GM23248 (cell line): ENCODE measurements at places on chromosomes 3 and 15.
A peak's percentile ranks its signal among the peaks of the same experiment; 100 is the strongest.

DNA sequence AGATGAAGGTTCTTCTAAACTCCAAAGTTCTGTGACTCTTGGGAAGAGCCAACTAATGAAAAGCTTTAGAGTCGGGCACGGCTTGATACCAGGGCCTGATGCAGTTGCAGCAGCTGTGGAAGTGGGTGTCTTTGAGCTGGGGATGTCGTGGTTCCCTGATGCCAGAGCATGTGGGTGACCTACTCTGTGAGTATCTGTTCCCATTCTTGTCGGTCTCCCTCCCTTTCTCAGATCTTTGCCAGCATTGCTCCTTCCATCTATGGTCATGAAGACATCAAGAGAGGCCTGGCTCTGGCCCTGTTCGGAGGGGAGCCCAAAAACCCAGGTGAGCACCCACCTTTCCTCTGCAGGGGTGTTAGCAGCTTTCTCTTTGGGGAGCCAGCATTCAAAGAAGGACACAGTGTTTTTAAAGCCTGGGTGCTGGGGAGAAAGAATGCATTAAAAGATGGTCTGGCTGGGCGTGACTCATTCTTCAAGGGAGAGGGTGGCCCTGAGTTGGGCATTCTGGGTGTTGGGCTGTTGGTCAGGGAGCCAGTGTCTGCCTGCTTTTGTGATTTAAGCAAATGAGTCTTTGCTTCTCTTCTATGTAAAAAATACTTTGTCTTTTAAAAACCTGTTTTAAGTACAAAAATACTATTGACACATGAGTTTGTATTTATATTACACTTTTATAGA lies 13.2 kb upstream of the PODXL2 start:
- DNase-seq: peak; percentile 53

- no peak for DNase-seq
Observed at GRCh38 chr3:143771939-143772338, 76.3 kb downstream of the SLC9A9 start.

DNA sequence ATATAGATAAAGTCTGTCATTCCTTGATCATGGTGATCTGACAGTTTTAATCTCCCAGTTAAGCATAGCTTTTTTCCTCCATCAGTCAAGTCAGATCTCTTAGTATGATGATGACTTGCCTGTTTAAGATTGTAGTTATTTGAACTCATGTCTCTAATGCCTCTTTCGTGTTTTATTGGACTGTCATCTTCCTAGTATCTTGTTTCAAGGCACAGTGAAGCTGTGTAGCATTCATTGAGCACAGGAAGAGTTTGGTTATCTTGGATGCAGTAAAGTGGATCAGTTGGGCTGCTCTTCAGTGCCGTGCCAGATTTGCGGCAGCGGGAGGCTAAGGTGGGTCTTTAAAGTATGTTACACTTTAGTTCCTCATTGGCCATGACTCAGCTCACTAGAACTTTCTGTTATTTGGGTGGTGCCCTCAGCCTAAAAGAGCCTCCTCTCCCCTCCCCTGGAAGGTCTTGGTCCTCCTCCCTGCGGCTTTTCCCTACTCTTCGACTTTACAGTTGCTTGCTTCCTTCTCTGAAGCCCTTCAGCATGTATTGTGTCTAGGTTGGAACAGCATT lies 45.7 kb upstream of the SKOR1 start:
- no peak for DNase-seq

GRCh38 chr3:71583566-71584393 lies at the start of gene FOXP1:
TSS of gene FOXP1 (minus strand) at chr3:71583728. CDS start at chr3:71198381, 385,347 bp downstream.
- DNase-seq: peak; percentile 91

DNA sequence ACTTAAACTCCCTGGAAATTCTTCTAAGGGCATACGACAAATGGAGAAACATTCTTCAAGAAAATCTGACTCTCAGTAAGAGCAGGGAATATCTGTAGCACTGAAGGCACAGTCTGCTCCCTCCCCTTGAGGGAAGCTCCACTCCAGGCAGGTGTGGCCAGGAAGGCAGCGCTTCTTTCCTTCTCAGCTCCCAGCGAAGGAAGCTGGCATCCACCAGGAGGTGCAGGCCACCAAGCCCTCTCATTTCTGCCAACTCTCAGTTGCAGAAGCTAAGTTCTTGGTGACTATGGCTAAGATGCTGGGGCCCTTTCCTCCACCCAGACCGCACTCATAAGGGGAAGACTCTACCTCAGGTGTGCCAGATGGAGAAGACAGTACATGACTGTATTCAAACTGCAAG lies 37.7 kb upstream of the SLC41A3 start:
- no peak for DNase-seq

GRCh38 chr3:44125882-44126281 lies 115.8 kb upstream of the TOPAZ1 start:
- DNase-seq: peak; percentile 38

- peak; percentile 93 for DNase-seq
Observed at GRCh38 chr15:78906316-78906620, 33.6 kb downstream of the MORF4L1 start.

- DNase-seq: no peak
Observed at GRCh38 chr15:49079340-49080039, 33.2 kb upstream of the SECISBP2L start.

- DNase-seq: no peak
Observed at GRCh38 chr3:9450126-9450525, 52.7 kb downstream of the SETD5 start.

DNA sequence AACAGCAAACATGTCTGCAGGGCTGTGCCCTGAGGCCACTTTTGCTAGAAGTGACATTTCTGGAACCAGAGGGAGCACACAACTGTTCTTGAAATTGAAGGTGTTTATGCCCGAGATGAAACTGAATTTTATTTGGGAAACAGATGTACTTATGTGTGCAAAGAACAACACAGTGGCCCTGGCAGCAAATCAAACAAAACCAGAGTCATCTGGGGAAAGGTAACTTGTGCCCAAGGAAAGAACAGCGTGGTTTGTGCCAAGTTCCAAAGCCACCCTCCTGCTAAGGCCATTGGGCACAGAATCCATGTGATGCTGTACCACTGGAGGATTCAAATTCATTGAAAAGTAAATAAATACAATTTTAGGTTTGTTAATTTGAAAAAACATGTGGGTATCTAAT lies 31.2 kb upstream of the RARRES1 start:
- DNase-seq: no peak

DNA sequence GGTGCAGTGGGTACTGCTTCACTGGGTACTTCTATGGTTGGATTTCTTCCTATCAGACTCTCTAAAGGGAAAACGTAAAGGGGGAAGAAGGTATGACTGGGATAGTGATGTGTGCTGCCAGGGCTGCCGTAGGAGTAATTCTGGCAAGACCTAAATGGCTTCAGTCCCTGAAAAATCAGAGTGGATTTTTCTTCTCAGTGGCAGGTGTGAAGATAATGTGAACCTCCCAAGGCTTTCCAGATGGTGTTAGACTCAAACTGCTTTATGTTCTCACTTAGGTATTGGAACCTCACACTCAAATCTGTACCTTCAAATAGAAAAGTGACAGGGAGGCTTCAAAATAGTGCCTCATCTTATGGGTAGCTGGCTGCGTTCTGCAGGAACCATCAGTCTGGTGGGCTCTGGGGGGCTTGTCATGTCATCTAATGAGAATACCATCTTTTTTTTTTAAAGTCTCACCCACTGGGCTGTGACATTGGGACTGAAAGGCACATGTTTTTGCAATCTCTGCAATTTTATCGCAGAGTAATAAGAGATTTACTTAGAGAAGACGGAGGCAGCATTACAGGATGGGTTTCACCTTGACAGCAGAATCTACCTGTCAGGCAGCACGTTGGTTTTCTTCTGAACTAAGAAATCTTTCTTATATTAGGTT lies 28.5 kb downstream of the MINDY4B start:
- no peak for DNase-seq

DNA sequence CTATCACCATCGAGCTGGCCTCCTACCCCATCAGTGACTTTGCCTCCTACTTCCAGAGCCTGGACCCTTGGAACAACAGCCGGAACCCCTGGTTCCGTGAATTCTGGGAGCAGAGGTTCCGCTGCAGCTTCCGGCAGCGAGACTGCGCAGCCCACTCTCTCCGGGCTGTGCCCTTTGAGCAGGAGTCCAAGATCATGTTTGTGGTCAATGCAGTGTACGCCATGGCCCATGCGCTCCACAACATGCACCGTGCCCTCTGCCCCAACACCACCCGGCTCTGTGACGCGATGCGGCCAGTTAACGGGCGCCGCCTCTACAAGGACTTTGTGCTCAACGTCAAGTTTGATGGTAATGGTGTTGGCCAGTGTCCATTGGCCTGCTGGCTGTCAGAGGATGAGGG lies 6.1 kb downstream of the GRM2 start:
- DNase-seq: no peak

DNA sequence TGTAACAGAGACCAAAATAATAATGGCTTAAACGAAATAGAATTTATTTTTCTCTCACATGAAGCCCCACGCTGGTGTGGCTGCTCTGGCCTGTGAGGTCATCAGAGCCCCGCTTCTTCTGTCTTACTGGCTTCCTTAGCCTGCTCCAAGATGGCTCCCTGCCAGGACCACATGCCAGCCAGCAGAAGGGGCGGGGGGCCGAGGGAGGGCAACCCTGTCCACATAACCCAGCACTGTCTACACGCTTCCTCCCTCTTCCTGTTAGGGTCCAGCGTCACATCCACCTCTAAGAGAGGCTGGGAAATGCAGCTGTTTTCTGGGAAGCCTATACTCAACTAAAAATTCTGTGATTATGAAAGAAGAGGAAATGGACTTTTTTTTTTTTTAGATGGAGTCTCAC lies 107.9 kb upstream of the DLG1 start:
- DNase-seq: no peak

- DNase-seq: peak; percentile 69
Observed at GRCh38 chr3:125141596-125142419, 70.7 kb downstream of the SLC12A8 start.

DNA sequence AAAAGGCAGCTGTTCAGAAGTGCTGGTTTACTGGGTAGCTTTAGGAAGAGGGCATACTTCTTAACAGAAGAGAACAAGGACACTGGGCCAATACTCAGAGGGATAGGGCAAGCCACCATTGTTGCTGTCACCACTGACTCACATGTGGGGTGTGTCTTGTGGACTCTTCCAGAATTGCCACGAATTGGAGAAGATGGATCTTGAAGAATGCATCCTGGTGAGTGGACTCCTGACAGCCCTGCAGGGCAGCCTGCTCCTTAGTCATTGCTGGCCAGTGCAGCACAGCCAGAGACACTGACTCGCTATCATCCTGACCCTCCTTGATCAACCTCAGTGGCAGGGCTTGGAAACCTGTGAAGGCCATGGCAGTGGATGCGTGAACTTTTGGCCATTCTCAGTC lies 62.3 kb downstream of the UBP1 start:
- DNase-seq: peak; percentile 92

- peak; percentile 65 for DNase-seq
Observed at GRCh38 chr3:57006949-57007419, 53.5 kb upstream of the SPATA12 start.

- DNase-seq: no peak
Observed at GRCh38 chr3:53778153-53778552, 68.1 kb downstream of the CHDH start.

DNA sequence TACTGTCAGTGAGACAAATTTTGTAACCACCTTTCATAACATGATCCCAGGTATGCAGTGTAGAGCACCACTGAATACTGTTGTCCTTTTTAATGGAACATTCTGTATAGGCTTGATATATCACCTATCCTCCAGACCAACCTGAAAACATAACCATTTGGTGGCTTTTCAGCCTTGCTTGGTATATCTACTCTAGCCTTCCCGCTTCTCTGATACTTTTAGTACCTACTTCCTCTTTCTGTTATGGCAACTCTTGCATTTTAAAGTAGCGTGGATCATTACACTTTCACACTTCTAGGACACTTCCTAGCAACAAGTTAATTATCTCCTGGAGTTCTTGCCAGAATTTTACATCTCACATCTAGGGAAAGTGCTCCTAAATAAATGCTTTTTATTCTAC lies 226.6 kb upstream of the ROBO1 start:
- DNase-seq: no peak

DNA sequence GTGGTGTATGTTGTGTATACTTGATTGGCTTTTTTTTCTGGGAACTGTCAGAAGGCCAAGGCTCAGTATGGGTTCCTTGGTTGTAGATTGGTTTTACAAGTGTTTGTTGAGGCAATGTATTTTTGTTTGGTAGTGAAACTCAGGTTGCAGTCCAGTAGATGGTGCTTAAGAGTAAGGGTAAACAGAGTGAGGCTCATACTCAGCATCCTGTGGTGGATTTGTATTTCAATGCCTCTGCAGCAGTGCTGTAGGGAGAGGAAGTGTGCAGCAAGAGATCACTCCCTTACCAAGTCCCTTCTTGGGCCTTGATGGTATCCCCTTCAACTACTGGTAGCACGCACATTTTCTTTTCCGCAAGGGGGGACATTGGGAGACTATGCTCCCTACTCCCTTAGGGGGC lies 428.5 kb upstream of the CNTN3 start:
- no peak for DNase-seq

GRCh38 chr15:75352186-75353080 lies 5.6 kb downstream of the NEIL1 start:
- no peak for DNase-seq

DNA sequence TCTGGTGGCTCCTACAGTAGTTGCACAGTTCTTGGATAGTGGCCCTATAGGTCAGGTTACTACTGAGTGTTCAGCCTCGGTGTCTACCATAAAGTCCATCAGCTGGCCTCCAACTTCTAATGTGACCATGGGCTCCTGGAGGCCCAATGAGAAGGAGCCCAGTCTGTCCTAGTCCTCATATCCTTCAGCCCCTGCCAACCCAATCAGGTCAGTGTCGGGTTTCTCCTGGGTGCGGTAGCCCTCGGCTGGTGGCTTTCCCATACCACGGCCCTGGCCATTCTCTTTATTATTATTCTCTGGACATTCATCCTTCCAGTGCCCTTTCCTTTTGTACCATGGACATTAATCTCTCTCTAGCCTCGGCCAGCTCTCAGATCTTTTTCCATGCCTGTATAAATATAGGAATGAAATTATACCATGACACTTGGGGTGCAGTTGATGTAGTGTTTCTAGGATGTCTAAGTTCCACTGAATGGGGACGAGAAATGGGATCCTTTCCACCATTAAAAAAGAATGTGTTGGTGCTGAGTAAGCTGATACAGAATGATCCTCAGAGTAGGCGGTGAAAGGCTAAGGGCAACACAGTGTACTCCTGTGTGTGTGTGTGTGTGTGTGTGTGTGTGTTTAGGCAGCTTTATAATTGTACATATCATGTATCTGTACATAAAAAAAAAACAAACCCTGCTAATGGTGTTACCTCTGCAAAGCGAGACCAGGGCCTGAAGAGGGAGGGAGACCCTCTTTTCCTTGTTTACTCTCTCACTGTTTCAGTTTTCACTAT lies 19.3 kb upstream of the NOX5 start:
- no peak for DNase-seq
